ENCODE measurements at places on chromosomes 6 and 20.

DNA sequence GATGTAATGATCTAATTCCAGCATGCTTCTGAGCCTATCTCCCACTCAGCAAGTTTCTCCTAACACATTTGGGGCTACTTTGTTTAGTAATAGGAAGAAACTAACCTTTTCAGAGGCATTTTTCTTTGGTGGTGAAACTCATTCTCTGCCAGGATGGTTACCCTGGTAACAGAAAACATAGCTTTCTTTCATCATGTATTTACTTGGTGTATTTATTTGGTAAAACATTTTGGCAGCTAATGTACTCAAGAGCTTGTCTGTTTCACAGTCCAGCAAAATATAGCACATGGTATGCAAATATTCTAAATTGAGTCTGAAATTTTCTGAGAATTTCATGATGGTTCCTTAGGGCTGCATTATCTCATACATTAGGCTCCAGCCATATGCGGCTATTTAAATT lies 100.0 kb downstream of the SLC35B3 start:
- DNase-seq: no peak

GRCh38 chr20:49635166-49635565 lies 67.2 kb upstream of the PTGIS start:
- DNase-seq: peak; percentile 39

DNA sequence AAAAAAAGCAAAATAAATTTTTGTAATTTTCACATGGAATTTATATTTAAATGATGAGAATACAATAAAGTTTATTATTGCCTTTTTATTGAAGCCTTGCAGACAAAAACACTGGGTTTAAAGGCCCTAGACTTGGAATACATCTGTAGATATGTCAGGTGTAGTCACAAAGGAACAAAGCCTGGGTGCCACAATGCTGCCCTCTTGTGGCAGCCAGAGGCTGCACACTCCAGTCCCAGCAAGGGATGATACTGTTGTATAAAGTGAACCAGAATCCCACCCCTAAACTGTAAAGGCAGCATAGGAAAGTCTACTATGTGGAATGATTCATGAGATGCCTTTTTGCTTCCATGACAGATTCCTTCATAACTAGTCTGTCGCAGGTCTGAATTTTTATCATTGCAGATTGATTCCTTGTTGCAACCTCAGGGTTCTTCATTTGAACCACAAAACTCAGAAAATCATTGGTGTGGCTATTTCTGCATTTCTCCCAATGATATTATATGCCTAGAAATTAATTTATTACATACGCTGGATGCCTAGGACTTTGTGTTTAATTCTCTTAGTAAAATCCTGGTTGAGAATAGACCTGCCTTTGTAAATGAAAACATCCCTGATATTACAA lies 37.0 kb downstream of the MAK start:
- DNase-seq: peak; percentile 67

- DNase-seq: no peak
These were observed 314.7 kb upstream of the PRDM1 start for GRCh38 chr6:105771313-105771970.

- DNase-seq: no peak
These were observed 263.4 kb downstream of the ARHGAP18 start for GRCh38 chr6:129446272-129447197.

DNA sequence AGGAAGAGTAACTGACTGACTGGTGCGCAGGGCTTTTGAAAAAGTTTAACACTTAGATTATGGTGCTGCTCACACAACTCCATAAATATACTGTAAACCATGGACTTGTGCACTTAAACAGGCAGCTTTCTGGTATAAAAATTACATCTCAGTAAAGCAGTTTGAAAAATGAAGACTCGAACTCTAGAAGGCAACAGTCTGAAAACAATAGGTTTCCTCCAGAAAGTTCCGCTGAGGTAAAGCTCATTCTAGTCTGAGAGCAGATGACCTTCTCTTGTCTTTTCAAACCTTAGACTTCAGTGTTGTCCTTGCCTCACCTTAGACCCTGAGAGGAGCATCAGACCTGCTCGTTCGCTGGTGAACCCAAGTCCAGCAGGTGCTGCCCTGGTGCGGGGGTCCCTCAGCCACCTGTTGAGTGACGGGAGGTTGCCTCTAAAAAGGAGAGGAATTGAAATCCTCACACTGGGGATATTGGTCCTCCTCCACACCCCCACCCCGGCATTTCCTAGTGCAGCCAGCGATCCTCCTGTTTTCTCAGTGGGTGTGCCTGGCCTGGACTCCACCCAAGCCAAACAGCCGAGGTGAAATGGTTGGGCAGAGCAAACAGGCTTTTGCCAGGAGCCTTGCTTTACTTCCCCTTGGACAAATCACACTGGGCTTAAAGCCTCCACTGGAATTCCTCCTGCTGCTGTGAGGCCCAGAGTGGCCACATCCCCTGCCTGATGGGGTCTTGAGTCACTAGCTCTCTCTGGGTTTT lies 14.7 kb upstream of the PYGB start:
- DNase-seq: no peak

DNA sequence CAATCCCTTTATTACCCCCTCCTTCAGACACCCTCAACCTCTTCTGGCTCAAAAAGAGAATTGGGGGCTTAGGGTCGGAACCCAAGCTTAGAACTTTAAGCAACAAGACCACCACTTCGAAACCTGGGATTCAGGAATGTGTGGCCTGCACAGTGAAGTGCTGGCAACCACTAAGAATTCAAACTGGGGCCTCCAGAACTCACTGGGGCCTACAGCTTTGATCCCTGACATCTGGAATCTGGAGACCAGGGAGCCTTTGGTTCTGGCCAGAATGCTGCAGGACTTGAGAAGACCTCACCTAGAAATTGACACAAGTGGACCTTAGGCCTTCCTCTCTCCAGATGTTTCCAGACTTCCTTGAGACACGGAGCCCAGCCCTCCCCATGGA lies 2.2 kb downstream of the TNF start:
- DNase-seq: no peak

- DNase-seq: peak; percentile 44
These were observed 316.9 kb downstream of the QKI start for GRCh38 chr6:163731215-163732013.
